ENCODE measurements at places on chromosomes 11 and 22. TPM values are rescaled to one million over a fixed set of nuclear protein-coding genes. Genes with fewer than 3 reads are reported as not detected.

- no peak for DNase-seq
Observed at GRCh38 chr11:71423181-71423790, 24.9 kb downstream of the DHCR7 start.

GRCh38 chr11:43580735-43581369, 99.7 kb upstream of the HSD17B12 start:
- no peak for DNase-seq

GRCh38 chr11:11401960-11402535, 49.0 kb upstream of the CSNK2A3 start:
- no peak for DNase-seq

DNA sequence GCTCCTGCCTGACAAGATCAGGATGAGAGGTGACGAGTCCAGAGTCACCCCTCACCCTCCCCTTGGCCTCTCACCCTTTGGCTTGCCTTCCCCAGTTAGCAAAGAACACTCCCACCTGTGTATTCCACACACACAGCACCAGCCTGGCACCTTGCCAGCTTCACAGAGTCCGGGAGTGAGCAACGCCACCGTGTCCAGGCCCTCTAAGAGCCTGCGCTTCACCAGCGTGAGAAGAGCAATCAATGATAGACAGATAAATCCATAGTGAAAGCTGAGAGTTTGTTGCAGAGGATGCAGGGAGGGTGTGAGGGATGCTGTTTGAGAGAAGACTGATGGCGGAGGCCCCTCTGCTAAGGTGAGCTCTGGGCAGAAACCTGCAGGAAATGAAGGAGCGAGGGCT, 404.5 kb downstream of the LARGE1 start:
- no peak for DNase-seq

DNA sequence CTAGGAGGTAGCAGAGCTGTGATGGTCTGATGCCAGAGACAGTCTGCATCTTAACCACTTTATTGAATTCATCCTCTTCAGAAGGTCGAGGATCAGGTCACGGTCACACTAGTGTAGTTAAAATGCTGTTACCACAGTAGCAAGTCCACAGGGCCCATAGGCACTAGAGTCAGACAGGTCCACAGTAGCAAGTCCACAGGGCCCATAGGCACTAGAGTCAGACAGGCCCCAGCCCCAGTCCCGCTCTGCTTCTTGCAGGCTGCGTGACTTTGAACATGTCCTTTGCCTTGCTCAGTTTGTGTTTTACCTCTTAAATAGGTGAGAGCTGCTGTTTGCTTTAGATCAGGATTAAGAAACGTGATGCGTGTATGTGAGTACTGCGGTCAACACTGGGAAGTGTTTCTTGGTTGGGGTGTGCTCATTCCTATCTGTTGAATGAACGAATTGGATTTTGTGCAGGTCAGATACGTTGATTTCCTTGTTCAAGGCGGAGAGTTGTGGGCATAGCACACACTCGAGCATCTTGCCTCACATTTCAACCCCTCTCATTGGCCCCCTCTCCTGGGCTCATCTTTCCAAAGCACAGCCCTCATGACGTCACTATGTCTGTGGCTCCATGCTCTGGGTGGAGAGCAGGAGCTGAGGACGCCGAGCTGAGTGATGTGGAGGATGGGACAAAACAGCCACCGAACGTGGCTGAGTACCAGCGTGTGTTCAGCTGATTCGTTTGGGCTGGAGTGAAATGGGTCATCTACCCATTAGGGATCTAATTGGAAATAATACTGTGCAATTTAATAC, 191.7 kb downstream of the TBC1D22A start:
- no peak for DNase-seq

The NDUFS8 gene
- total RNA-seq, result 144 TPM

The OR10A6 gene
- not detected for total RNA-seq

The PRAME gene
- not detected for total RNA-seq
